ENCODE measurements at places on chromosomes 2 and 18.

- no peak for DNase-seq
Observed at GRCh38 chr2:8957628-8958027, 45.9 kb downstream of the MBOAT2 start.

DNA sequence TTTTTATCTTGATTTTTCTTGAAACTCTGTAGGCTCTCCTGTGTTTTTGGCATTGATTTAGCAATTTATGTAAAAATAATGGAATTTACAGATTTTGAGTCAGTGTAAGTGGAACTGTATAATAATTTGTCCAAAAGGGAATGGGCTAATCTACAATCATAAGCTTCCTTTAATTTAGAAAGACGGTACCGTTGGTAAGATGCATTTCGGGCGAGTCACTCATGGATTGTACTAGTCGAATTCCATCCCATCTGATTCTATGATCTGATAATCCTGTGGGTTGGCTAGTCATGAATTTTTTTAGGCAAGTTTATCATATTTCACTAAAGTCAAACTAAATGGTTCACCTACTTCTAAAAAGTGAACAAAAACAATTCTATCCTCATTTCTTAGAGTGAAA, 133.4 kb downstream of the ZNF407 start:
- DNase-seq = no peak

GRCh38 chr18:25819746-25820363, 270.6 kb downstream of the SS18 start:
- DNase-seq = no peak

DNA sequence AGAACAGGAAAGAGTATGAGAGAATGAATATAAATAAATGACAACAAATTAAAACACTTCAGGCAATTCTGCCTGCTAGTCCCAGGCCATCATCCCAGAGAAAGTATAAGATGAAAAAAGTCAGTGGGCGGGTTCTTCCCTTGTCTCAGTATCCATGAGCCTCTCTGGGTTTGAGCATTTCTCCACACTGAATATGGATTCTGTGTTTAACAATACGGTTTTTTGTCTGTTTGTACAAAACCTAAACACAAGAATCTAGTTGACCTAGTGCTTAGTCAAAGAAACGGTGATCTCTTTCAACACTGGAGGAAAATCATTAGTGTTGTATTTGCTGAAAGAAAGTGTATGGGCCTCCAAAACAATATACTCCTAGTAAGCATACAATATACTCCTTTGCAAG, 10.0 kb downstream of the SUCLG1 start:
- no peak for DNase-seq

- peak; percentile 60 for DNase-seq
Observed at GRCh38 chr2:236264256-236264655, at the start of gene ASB18. ASB18 (minus strand) TSS chr2:236264406; CDS start chr2:236264345, 61 bp downstream.

DNA sequence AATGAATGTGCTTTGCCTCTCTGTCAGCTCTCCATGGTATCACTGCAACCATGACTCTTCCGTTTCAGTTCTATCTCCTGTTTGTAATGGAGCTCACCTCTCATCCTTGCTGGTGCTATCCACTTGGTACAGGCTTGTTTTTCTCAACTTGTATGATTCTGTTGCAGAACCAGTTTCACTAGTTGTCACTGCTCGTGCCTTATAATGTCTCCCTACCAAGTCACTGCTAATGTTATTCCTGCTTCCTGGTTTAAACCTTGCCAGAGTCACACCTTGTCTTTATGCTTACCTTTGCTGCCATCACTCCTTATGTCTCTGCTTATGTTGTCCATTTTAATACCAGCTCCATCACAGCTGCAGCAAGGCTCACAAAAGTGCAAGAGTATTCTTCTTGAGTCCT, 1191.0 kb upstream of the LRRTM1 start:
- DNase-seq = no peak

- no peak for DNase-seq
Observed at GRCh38 chr18:3713166-3713565, 263.2 kb downstream of the TGIF1 start.

DNA sequence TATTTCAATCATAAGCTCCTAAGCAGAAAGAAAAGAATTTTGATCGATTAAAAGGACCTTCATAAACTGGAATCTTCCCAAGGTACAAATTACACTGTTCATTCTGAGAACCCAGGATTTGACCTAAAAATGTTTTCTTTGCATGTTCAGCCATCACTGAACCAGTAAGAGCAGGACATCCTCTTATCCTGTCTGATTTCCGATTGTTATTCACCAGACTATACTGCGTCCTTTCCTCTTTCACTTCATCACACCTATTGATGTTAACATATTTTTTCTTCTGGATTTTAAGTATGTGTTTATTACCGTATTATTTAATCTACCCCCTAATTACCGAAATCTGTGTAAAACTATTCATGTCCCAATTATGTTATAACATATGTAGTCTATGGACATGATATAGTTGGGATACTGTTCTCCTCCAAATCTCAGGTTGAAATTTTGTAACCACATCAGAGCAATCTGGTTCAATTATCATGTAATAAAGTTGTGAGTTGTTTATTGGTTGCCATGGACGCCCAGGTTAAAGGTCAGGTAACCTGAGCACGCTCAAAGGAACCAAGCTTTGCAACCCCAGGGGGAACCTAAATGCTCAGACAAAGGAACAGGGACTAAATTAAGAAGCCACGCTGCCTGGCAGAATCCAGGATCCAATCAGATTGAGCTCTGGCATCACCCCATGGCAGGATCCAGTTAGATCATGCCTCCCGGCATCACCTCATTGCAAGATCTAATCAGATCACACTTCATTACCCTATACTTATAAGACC, 11.6 kb upstream of the TBC1D8 start:
- no peak for DNase-seq

DNA sequence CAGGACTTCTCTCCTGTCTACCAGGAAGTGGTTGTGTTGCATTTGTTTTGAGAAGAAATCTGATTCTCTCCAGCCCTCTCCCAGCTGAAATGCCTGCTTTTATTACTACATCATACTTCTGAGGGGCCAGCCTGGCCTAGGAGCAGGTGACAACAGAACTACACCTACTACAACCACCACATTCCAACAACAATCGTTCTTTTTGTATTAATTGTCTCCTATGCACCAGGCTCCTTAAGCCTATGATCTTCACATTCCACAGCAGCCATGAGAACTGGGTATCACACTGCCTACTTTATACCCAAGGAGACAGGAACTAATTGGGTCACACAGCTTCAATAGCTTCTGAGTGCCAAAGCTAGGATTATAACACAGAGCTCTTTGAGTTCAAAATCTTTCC, 167.7 kb downstream of the TDRD15 start:
- no peak for DNase-seq

GRCh38 chr2:128632501-128632800, 313.8 kb upstream of the HS6ST1 start:
- no peak for DNase-seq

- no peak for DNase-seq
Observed at GRCh38 chr2:59903994-59904544, 649.4 kb downstream of the BCL11A start.

GRCh38 chr2:214019973-214020345, 390.9 kb upstream of the VWC2L start:
- DNase-seq = peak; percentile 53

- DNase-seq = peak; percentile 77
Observed at GRCh38 chr18:59514203-59514602, 155.1 kb upstream of the LMAN1 start.

- DNase-seq = no peak
Observed at GRCh38 chr18:24585996-24586566, 125.6 kb downstream of the HRH4 start.

DNA sequence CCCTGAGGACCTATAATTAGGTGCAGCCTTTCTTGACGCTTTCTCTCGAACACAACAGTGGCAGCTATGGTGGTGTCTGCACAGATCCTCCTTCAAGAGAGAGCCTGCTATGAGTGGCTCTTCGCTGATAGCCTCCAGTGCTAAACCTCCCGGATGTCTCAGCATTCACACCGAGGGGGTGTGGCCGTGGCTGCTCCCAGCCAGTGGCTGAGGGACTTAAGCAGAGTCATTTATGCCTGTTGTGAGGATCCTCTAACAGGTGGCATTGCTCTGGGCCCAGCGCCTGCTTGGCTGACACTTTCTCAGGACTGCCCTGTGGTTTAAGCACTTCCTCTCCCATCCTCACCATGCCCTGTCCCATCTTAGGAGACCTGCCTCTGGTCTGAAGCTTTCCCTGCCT, 592.0 kb upstream of the LRRTM1 start:
- no peak for DNase-seq

DNA sequence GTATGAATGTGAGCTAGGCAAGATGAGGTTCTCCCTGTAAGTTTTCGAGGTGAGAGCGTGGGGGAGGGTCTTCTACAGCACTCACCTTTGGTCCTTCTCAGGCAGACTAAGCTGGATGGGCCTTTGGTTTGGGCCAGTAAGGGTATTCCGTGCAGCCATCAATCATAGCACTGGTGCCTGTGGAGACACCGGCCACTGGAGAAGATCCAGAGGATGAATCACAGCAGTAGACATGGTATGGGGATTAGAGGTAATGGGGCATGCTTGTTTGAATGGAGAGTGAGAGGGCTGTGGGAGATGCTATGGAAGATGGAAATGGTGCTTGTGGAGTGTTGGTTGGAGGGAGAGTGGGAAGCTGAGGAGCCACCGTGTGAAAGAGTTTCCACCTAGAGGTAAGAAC, 16.1 kb downstream of the MAPRE3 start:
- DNase-seq = no peak

DNA sequence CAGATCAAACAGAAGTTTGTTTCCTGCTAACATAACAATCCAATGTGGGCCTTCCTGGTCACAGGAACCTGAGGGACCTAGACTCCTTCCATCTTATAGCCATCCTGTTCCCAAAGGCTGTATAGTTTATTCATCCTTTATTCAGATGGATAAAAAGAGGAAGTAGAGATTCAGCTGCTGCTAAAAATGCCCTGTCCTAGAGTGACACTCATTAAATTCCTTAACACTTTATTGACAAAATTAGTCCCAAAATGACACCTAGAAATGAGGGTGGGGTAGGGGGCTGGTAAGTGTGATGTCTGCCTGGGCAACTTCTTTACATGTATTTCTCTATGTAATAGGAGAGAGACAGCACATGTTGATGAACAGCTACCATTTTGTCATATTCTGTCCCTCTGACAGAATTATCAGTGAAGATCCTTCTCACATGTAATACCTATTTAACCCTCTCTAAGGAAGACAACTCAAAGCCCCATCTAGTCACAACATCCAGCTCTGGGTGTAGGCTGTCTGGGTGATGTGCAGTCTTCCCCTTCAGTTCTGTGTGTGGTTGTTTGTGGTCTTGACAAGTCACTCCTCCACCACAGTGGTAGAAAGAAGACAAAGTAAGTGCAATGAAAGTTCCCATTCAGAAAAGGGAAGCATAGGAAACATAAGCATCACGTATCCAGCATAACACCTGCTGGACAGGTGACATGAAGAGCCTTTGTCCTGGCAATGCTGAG, 253.9 kb upstream of the CNTNAP5 start:
- DNase-seq = no peak

GRCh38 chr2:18050001-18050400, 171.5 kb downstream of the KCNS3 start:
- DNase-seq = no peak

DNA sequence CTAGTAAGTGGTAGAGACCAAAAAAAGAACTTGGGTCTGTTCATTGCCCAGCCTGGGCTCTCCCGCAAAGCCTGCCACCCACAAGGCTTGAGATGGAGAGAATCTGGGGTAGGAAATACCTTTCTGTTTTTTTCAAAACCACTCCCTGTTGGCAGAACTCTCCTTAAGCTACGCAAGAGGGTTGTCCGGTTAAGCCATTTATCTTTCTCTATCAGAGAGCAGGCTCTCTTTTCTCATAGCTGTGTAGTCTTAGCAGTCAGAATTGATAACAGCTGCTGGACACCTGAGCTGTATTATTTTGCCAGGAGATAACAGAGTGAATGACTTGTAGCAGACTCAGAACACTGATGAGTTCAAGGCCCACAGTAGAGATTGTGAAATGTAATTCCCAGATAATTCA, 1088.1 kb downstream of the TSN start:
- peak; percentile 93 for DNase-seq

DNA sequence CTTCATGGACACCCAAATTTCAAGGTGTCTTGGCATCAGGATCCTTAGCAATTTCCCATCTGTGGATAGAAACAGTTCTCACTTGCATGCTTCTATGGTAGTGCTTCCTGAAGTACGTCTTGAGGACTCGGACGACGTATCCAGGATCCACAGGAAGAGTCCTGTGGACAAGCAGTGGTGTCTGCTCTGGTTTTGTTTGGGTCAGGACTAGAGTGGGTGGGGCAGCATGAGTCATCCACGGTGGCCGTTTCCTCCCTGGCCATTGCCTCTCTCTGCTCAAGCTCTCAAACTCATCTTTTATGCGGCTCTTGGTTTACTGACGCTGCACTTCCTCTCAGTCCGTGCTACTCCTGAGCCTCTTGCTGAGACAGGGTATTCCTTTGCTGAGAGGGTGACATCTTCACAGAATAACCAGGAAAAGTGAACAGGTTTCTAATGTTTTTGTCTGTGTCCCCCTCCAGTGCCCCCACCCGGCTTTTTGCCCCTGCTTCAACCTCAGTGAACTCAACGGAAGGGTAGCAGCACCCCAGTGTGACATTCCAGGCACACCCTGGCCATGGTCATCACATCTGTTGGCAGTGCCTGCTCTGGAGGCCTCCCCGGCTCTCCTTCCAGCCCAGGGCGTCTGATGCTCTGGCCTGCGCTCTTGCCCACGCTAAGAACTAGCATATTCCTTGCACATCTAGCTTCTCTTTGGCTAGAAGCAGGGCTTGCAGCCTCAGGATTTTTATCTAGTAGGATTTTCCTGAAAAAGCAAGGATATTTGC, 62.2 kb downstream of the ARMC9 start:
- DNase-seq = peak; percentile 10

GRCh38 chr2:228532233-228532632, 350.7 kb upstream of the SPHKAP start:
- no peak for DNase-seq

DNA sequence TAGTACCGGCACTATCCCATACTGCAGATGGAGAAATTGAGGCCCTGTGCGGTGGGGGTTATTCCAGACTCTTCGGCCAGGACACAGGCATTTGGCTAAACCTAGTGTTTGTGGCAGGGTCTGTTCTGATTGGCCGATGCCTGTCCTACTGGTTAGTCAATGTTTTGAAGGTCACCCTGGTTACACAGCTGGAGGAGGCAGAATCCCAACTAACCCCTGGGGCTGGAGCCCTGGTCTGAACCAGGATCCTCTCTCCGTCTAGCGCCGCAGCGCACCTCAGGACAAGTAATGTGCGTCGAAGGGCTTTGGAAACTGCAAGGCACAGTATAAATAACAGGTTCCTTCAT, 19.4 kb downstream of the TEX44 start:
- no peak for DNase-seq

GRCh38 chr18:25771796-25772195, 318.6 kb downstream of the SS18 start:
- DNase-seq = no peak

GRCh38 chr2:4073026-4073569, 369.7 kb downstream of the DCDC2C start:
- no peak for DNase-seq

DNA sequence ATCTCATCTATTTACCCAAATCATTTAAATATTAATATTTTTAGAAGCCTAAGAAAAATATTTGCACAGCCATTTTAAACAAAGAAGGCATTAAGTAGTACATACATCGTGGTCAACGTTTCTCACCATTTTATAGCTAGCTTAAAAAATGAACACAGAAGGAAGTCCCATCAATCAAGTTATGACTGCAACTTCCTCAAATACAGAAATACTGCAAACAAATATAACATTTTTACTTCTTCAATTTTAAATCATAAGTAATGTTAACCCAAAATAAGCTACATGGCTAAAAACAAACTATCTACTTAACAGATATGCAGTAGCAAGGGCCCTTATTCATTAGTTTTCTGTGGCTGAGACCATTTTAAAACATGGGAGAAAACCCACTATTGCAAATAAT, 30.6 kb downstream of the ITSN2 start:
- DNase-seq = no peak

Data from cardiac muscle cell (in vitro differentiated cells and primary cell).